Activated naive CD8-positive, alpha-beta T cell treated with anti-CD3 and anti-CD28 coated beads for 36 hours (primary cell): ENCODE measurements at places on chromosomes 12 and 14.

GRCh38 chr12:88944397-88944796 is 364.1 kb upstream of the KITLG start:
- DNase-seq, result no peak

DNA sequence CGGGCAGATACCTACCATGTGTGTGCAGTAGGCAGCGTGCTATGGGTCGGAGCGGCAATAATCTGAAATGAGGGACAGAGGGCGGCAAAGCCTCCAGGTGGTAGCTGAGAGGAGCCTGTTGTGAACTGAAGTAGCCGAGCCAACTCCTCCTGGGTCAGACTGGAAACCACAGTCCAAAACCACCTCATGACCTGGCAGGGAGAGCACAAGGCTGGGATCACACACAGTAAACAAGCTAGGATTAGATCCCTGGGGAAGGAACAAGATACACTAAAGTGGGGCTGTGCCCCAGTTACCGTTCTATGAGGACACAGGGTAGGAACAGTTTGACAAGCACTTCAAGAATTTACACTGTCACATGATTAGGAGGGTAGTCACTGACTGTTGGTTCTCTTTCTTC is 49.0 kb downstream of the AREL1 start:
- no peak for DNase-seq

DNA sequence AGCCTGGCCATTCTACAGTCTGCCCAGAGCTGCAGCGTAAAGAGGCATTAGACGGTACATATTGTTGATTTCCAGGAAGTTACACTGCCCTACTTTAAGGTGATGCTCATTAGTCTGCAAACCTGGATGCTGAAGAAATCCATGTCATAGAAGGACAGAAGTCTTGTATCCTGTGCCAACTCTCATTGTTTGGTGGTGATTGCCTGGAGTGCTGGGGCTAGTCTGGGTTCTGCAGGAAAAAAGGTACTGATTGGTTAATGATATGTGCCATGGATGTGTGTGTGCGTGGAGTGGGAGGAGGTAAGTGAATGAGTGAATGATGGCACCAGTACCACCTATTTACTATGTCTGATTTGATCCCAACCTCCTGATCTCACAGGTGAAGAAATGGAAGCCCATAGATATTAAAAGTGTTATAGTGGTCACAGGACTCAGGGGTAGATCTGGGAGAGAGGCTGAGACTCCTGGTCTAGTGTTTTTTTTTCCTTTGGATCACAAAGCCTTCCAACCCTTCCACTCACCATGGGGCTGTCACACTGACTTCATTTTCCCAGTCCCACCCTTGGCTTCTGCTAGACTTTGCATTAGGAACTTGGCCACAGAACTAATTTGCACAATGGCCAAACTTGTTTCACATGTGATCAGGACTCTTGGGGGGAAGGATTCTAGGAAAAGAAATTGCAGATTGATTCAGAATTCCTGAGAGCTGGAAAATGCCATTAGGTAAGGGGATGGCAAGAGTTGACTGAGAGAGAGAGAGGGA is 96.1 kb downstream of the TMX1 start:
- no peak for DNase-seq

DNA sequence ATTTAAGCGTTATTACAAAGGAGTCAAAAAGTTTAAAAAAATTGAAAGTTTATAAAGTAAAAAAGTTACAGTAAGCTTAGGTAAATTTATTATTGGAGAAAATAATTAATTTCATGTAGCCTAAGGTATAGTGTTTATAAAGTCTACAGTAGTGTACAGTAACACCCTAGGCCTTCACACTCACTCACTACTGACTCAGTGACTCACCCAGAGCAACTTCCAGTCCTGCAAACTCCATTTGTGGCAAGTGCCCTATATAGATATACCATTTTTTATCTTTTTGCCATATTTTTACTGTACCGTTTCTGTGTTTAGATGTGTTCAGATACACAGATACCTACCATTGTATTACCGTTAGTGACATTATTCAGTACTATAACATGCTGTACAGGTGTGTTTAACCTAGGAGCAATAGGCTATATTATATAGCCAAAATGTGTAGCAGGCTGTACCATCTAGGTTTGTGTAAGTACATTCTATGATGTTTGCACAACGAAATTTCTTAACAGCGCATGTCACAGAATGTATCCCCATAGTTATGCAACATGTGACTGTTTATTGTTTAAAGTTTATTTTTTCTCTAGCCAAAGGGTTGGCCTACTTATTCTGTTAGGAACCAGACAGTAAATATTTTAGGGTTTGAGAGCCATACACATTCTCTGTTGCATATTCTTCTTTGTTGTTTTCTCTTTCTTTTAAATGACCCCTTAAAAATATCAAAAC is 155.5 kb downstream of the PCNX1 start:
- DNase-seq, result no peak

GRCh38 chr12:126385785-126386184 is 1320.5 kb downstream of the AACS start:
- no peak for DNase-seq

GRCh38 chr14:77882098-77882497 is 82.2 kb downstream of the ADCK1 start:
- DNase-seq, result no peak

DNA sequence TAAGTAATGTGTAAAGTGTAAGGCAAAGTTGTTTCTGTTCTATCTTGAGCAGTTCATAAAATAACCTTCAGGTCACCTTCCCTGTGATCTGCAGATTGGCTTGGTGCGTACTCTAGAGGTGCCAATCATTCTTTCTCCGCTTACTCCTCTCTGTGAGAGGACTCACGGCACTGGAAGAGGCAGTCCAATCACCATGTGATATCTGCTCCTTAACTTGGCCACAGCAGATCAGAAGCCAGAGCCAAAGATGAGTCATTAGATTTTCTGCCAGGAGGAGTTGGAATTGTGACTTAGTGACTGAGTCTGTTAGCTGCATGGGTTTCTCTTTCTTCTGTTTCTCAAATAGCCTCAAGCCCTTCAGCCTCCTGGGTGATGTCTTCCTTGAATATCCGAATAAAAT is 165.5 kb downstream of the SLC41A2 start:
- DNase-seq, result no peak

DNA sequence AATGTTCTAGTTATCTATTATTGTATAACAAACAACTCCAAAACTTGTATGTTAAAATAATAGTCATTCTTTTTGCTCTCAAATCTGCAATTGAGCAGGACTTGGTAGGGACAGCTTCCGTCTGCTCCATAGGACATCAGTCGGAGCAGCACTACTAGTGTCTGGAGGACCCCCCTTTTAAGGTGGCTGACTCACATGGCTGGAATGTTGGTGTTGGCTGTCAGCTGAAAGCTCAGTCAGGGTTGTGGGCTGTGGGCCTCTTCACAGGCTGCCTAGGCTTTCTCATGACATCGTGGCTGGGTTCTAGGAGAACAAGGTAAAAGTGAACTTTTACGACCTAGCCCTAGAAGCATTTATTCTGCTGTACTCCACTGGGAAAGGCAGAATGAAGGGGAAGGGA is 160.6 kb downstream of the ANO4 start:
- no peak for DNase-seq

DNA sequence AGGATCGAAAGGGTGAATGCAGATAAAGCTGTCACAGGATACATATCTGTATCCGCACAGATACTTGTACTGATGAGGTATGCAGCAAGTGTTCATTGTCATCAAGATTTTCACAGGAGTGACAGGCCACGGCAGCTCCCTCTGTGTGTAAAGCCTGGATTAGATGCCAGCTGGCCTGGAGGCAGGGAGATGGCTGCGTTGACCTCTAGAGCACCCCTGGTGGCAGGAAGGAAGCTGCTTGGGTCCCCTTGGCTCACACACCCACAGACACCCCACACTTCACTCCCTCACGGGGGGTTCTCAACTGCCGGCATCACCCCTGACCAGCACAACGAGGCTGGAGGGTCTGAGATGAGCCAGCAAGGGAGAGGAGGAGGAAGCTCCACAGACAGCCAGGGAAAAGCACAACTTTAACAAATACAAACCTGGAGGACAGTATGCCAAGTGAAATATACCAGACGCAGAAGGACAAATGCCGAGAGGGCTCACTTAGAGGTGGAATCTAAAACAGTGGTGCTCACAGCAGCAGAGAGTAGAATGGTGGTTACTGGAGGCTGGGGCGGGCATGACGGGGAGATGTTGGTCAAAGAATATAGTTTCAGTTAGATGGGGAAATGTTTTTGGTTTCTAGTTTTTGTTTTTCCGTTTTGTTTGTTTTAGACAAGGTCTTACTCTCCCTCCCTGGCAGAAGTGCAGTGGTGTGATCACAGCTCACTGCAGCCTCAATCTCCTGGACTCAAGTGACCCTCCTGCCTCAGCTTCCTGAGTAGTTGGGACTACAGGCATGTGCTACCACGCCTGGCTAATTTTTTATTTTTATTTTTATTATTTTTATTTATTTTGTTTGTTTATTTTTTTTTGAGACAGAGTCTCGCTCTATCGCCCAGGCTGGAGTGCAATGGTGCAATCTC is 45.7 kb downstream of the TEAD4 start:
- DNase-seq, result no peak

DNA sequence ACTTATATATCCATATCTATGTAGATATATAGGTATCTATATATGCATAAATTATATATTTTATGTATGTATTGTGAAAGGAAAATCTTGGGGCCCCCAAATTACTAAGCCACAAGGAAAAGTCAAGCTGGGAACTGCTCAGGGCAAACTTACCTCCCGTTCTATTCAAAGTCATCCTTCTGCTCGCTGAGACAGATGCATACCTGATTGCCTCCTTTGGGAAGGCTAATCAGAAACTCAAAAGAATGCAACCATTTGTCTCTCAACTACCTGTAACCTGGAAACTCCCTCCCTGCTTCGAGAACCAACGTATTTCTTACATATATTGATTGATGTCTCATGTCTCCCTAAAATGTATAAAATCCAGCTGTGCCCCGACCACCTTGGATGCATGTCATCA is 58.8 kb upstream of the C14orf132 start:
- no peak for DNase-seq

GRCh38 chr14:100533656-100534485 is 53.3 kb downstream of the BEGAIN start:
- DNase-seq, result no peak

- no peak for DNase-seq
Measured at GRCh38 chr12:108722463-108722862, 8.9 kb downstream of the CORO1C start.

- no peak for DNase-seq
Measured at GRCh38 chr12:49923880-49924556, 20.3 kb upstream of the FAIM2 start.

- DNase-seq, result no peak
Measured at GRCh38 chr12:79857675-79858074, 77.2 kb downstream of the PPP1R12A start.

DNA sequence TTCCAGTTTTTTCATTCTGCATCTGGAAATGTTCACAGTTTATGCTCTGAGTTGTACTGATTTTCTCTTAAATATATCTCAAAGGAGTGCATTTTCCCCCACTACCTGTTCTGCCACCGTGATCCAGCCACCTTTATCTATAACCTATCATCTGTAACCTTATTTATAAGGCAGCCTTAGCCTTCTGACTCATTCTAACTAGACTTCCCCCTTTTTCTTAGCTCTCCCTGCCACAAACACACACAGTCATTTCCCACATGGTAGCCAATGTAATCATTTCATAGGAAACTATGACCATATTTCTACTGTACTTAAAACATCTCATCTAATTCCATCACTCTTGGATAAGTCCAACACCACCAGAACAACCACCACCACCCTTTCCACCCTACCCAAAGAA is 10.8 kb upstream of the GYS2 start:
- DNase-seq, result peak; percentile 4

DNA sequence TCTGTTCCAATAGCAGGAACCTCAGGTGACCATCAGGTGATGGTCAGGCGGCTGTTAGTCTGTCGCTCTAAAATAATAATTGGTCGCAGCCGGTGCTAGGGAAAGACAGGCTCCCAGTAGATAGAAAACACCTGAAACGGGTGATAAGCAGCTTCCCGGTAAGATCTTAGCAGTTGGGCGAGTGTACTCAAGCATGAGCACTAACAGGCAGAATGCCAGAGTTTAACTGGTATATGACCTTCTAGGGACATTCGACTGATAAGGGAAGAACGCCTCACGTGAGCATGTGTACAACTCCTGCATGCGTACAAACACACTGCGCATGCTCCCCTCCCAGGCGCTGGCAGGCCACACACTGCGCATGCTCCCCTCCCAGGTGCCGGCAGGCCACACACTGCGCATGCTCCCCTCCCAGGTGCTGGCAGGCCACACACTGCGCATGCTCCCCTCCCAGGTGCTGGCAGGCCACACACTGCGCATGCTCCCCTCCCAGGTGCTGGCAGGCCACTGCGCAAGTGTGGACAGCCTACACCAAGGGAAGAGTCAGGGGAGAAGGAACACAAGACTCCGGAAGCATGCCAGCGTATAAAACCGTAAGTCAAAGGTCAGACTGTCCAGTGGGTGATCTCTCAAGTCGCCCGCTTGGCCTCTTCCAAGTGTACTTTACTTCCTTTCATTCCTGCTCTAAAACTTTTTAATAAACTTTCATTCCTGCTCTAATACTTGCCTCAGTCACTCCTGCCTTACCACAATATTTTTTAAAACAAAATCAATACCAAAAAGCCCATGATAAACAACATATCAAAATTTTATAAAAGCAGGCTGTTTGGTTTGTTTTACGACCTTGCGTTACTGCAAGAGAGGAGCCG is 24.5 kb downstream of the GPRC5D start:
- peak; percentile 58 for DNase-seq

GRCh38 chr12:16238661-16239060 is 38.8 kb downstream of the SLC15A5 start:
- DNase-seq, result no peak

GRCh38 chr14:22794551-22794951 is 20.7 kb downstream of the SLC7A7 start:
- DNase-seq, result no peak

DNA sequence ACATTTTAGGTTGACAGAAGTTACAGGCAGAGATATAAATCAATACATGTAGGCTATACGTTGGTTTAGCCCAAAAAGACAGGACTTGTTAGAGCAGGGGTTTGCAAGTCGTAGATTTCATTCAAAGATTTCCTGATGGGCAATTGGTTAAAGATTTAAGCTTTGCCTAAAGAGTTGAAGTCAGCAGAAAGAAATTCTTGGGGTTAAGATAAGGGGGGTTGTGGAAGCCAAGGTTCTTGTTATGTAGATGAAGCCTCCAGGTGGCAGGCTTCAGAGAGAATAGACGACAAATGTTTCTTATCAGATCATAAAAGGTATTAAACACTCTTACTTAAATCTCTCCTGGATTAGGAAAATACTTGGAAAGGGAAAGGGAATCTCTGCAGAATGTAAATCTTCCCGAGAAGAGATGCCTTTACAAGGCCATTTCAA is 510.8 kb downstream of the TMTC2 start:
- no peak for DNase-seq

- no peak for DNase-seq
Measured at GRCh38 chr14:71638523-71639196, 293.6 kb upstream of the RGS6 start.

DNA sequence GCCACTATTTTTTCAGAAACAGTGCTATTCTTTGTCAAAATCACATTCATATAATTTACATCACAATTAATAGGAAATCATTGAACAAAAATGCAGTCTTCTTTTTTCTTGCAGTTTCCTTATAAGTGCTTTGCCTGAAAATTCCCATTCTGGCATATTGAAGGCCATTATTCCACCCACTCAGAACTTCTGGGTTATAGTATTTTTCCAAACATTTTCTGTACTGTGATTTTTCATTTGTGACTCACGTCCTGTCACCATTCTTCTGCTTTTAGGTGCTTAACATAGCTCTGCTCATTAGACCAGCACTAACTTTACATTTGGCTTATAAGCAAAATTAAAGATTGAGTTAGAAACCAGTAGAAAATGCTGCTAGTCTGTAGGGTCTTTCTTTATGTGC is 241.0 kb upstream of the NPAS3 start:
- DNase-seq, result no peak

GRCh38 chr14:105924951-105925591 is 398.7 kb downstream of the TMEM121 start:
- DNase-seq, result no peak

- DNase-seq, result no peak
Measured at GRCh38 chr12:113420996-113421595, 1.1 kb upstream of the SDSL start.
